Tongue (tissue), 3 donors: ENCODE measurements at places on chromosomes 5 and 9. TPM values are rescaled to one million over a fixed set of nuclear protein-coding genes. Genes with fewer than 3 reads are reported as not detected.
A peak's percentile ranks its signal among the peaks of the same experiment; 100 is the strongest.

DNA sequence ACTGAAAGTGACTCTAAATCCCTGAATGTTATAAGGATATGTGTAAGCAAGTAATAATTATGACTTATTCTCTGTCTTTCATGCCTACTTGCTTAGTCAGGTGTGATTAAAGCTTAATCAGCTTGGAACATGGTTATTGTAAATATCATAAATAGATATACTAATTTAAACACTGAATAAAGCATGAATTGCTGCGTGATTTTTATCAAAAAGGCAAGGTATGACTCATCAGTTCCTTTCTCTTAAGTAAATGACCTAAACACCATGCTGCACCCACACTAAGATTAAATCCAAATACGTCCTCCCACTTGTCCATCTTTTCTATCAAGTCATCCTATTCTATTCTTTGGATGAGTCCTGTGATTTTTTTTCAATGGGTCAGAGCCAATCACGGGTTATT, 124.6 kb upstream of the MTAP start:
- no peak for DNase-seq

- no peak for DNase-seq
Observed at GRCh38 chr5:33981408-33982162, 2.9 kb downstream of the SLC45A2 start.

DNA sequence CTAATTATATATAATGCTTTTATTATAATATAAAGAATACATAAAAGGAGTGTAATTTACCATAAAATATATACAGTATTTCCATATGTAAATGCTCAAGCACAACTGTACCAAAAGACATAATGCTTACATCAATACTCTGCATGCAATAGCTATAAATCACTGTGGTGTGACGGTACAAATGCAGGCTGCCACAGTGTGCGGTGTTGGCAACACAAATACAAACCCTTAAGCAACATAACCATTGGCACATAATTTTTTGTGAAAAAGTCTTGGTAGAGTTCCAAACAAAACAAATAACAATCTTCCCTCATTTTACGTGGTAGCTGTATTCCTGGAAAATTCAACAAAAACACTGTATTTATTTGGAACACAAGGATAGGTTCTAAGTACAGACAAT, 1.9 kb upstream of the SHISAL2B start:
- no peak for DNase-seq

DNA sequence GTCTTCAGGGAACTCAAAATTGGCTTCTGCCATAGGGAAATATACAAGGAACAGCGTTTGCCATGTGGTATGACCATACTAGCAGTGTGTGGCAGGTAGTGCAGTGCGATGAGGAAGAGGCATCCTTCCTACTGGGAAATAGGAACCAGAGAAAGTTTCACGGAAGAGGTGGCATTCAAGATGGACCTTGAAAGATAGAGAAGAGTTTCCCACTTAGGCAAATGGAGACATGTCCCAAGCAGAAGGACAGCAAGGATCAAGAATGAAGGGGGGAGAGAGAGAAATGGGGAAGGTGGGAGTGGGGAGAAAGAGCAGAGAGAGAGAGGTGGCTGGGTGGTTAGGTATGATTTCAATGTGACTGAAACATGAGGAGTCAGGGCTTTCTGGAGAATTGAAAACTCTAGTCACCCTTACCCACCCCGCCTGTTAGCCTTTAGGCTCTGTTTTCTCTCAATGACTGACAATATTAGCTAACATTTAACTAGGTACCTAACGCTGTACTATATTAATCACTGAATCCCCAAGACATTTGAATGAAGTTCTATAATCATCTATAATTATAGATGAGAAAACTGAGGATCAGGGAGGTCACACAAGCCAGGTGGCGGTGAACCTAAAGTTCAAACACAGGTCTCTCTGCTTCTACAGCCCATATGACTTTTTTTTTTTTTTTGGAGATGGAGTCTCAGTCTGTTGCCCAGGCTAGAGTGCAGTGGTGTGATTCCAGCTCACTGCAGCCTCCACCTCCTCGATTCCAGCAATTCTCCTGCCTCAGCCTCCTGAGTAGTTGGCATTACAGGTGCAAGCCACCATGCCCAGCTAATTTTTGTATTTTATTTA, 171.3 kb downstream of the NR3C1 start:
- DNase-seq: no peak

DNA sequence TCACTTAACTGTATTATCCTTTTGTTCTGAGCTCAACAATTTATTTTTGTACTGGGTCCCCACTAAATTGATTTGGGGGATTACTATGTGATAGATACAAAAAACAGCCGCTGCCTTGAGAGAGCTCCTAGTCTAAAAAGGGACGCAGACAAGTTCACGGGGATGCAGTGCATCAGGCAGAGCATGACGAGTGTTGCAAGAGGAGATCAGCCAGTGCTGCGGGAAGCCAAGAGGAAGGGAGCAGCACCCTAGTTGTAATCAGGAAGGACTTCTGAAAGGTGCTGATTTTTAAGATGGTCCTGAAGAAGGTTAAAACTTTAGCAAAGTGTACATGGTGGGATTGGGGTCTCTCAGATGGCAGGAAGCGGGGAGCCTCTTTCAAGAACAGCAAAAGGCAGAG, 15.8 kb downstream of the GALNT10 start:
- DNase-seq: no peak

GRCh38 chr5:34919077-34919476, 3.6 kb downstream of the BRIX1 start:
- no peak for DNase-seq

GRCh38 chr5:138033907-138034306, 1.0 kb upstream of the FAM13B start:
- no peak for DNase-seq

GRCh38 chr9:2469681-2470221, 151.8 kb upstream of the VLDLR start:
- DNase-seq: peak; percentile 93

DNA sequence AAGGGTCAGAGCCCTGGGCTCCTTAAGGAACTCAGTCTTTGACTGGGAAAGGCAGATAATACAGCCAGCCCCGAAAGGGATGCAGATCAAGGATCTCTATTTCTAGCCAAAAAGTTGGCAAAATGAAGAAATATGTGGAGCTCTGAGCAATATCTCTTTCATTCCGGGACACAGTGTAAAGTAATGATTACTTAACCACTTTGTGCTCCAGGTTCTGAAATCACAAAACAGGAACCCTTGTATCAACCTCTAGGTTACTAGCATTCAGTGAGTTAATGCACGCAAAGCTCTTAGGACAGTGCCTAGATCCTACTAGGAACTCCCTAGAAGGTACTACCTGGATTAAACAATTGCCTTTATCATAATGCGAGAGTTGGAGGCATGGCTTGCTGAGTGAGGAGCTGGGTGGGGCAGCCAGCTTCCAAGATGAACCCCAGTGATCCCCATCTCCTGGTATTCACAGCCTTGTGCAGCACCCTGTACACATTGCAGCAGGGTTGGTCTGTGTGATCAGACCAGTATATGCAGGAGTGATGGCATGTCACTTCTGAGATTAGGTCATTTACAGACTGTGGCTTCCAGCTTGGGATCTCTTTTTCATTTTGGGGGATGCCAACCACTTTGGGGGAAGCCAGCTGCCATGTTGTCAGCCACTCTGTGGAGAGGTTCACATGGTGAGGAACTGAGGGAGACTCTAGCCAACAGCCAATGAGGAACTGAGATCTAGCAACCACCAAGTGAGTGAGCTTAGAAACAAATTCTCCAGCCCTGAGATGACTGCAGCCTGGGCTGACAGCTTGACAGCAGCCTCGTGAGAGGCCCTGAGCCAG, 103.1 kb upstream of the SLC44A1 start:
- DNase-seq: no peak

- peak; percentile 90 for DNase-seq
Observed at GRCh38 chr9:115369322-115369957, 251.5 kb upstream of the TNC start.

- no peak for DNase-seq
Observed at GRCh38 chr9:86275962-86276361, 6.4 kb downstream of the ISCA1 start.

GRCh38 chr9:133876836-133877235, 115.3 kb downstream of the VAV2 start:
- no peak for DNase-seq

- DNase-seq: no peak
Observed at GRCh38 chr5:149036168-149036567, 26.7 kb downstream of the SH3TC2 start.

DNA sequence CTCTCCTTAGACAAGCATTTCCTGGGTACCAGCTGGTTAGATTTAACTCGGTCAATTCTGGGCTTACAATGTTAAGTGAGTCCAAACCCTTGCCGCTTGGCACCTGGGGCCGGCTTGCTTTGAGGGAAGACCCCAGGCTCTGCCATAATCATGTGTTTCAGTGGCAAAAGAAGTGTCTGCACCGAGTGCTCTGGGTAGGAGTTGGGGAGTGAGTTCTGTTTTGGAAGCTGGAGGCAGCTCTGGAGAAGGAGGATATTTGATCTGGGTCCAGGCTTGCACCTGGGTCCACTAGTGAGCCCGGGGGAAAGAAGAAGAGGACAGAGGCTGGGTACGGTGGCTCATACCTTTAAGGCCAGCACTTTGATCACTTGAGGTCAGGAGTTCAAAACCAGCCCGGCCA, 8.4 kb upstream of the OLFM1 start:
- no peak for DNase-seq

GRCh38 chr9:107484117-107484723, 5.3 kb downstream of the KLF4 start:
- DNase-seq: peak; percentile 92

- peak; percentile 81 for DNase-seq
Observed at GRCh38 chr9:35341585-35341984, 148.3 kb upstream of the RUSC2 start.

- no peak for DNase-seq
Observed at GRCh38 chr5:168578006-168578405, 1.2 kb downstream of the PANK3 start.

GRCh38 chr9:20112205-20112783, 323.5 kb upstream of the SLC24A2 start:
- DNase-seq: no peak

GRCh38 chr9:114588651-114589526, 1.3 kb downstream of the ATP6V1G1 start:
- DNase-seq: no peak

DNA sequence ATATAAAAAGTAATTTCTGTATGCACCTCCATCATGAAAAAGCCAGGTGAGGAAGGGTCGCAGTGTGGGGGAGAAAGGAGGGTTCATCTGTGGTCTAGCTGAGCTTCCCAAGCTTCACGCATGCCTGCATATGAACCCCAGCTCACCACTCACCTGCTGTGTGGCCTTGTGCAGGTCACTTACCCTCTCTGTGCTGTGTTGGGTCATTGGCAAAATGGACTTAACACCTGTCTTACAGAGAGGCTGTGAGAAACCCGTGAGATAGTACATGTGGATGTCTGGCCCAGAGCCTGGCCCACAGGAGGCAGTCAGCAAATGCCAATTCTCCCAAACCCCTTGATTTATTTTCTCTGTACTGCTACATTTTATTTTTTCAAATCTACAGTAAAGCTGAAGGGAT, 88.9 kb downstream of the GABBR2 start:
- no peak for DNase-seq

- no peak for DNase-seq
Observed at GRCh38 chr5:152593388-152593787, 188.3 kb upstream of the NMUR2 start.

DNA sequence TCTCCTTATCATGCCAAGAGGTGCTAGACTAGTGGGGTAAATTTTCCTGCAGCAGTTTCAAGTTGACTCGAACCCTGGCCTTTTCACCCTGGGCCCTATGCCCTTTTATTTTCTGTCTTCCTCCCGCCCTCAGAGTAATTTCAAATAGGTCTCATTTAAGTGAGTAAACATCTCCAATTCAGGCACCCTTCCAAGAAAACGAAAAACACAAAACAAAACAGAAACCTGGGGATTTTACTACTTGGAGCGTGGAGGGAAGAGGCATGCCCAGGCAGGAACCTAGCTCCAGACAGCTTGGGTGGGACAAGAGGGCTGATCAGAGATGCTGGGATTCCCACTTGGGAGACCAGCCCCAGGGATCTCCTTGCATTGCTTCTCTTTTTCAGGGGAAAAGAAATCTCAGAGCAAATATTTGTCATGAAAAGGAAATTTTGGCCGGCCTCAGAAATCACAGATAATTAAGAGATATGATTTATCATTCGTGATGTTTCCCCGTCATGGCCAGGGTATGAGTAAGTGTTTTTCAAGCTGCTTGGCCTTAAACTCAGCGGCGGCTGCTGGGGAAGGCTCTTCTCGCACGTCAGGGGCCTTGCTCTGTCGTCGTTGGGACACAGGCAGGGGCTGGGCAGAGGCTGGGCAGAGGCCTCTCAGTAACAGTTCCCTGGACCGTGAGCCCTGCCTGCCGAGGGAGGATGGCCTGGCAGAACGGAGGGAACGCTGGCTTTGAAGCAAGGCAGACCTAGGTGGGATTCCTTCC, 248.6 kb upstream of the KLF4 start:
- peak; percentile 70 for DNase-seq

DNA sequence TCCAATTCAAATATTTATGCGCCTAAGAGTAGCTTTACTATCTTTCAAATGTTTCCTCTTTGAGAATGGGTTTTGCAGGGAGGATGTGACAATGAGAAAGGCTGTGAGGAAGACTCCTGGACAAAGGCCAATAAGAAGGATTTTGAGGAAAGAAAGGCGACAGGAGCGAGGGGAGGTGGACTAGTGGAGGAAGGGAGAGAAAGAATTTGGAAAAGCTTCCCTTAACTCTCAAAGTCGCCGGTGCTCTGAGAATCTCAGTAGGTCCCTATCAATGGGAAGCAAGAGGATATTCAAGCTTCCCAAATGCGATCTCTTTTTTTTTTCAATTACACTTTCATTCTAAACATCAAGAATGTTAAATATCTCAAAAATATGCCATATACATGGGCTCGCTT, 2.8 kb upstream of the CDC20B start:
- DNase-seq: peak; percentile 16

DNA sequence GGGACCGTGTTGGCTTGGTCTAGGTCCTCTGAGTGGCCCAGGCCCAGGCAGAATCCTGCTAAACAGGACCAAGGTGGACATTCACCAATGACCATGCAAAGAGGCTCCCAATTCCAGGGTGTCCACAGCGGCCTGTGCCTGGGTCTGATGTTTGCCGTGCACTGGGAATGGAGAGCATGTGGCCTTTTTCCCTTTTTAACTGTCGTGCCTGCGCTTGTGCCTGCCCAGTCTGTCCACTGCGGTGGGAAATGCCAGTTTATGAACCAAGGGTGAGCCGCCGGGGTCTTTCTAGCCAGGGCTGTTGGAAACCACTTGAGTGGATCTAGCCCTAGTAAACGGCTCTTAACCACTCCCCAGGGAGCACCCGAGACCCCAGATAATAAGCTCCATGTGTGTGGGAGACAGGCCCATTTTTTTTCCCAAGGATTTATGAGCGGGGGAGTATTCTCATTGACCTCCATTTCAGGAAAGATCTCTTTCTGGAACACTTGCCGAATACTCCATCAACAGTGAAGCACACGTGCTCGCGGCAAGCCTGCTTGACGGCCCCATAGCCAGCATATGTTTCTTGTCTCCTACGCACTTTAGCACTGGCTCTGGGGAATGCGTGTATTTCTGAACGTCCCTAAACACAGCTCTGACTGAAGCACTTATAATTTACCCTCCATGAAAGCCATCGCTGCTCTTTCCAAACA, 93.2 kb upstream of the PHYKPL start:
- peak; percentile 94 for DNase-seq

- DNase-seq: no peak
Observed at GRCh38 chr9:37198831-37199230, 78.5 kb downstream of the ZCCHC7 start.

SCGB3A2 gene
- total RNA-seq: 5.8 TPM

KCNIP1 gene
- total RNA-seq: 4.2 TPM

FBXL7 gene
- 12.8 TPM for total RNA-seq

PCDHGB3 gene
- 5.7 TPM for total RNA-seq

IL31RA gene
- total RNA-seq: 4.1 TPM

C5orf34 gene
- 4.4 TPM for total RNA-seq

DRD1 gene
- total RNA-seq: 0.21 TPM

GEMIN5 gene
- 23.9 TPM for total RNA-seq

SLC25A48 gene
- total RNA-seq: 1.9 TPM

PCDHB15 gene
- total RNA-seq: 9.9 TPM

CSF1R gene
- 21.6 TPM for total RNA-seq

FREM1 gene
- total RNA-seq: 18.2 TPM
